ENCODE measurements at places on chromosomes 11 and 22.

DNA sequence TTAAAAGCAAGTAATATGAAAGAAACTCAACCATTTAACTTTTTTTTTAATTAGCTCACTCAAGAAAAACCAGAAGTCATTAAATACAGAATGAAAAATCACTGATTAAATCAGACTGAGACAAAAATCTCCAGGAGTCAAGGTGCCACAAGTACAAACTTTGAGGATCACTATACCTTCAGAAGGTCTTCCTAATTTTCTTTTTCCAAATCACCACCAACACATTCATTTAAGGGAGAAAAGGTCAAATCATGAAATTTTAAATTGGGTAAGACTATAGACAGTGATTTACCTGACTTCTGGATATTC, 32.3 kb downstream of the PITPNB start:
- DNase-seq = no peak

GRCh38 chr22:30555282-30556210, 9.0 kb upstream of the SEC14L6 start:
- no peak for DNase-seq

DNA sequence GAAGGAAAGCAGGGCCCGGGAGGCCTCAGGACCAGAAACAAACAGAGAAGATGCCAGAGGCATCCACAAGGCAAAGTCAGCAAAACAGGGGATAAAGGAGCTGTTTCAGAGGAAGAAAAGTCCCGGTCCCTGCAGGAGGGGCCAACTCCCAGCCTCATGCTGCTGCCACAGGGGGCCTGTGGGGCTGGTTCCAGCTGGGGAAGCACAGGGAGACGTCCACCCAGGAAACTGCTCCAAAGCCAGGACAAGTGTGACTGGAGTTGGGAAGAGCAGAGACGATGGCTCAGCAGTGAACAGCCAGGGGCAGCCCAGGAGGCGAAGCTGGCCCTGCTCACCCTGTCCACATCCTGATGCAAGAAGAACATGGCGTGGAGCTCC, 454.4 kb downstream of the BRD1 start:
- no peak for DNase-seq

- no peak for DNase-seq
Measured at GRCh38 chr11:118806400-118806799, 15.4 kb upstream of the DDX6 start.

DNA sequence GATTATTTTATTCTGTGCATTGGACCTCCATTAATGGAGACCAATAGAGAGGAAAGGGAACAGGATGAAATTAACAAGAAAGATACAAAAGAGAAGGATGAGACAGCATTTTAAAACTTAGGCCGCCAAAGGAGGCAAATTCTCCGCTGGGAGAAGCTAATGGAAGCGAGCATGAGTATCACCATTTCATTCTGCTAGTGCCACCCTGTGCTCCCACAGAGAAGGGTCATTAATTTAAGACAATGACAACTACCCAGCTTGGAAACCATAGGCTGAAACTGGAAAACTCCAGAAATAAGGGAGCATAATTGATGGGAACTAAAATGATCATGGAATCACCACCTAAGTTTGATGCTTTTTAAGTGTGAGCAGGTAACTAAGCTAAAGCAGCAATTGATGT, 69.2 kb downstream of the SLC36A4 start:
- no peak for DNase-seq

GRCh38 chr22:41263704-41264103, 22.3 kb downstream of the RANGAP1 start:
- no peak for DNase-seq

GRCh38 chr22:39467390-39467895, 10.6 kb downstream of the MGAT3 start:
- DNase-seq = no peak

DNA sequence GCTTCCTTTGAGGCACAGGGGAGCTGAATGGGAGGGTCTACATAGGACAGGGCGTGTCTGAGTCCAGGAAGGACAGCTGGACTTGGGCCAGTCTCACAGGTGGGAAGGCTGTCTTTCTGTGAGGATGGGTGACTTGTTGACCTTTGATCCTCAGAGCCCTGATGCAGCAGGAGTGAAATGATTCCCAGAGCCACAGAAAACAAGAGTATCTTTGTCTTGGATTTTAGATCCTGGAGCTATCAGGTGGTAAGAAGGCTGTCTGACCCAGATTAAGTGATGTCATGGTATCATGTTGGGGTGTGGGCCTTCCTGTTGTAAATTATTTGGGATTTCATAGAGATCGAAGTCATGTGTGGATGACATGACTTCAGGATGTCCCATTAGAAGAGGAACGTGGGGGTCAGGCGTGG, 15.0 kb downstream of the PTPRJ start:
- DNase-seq = no peak

DNA sequence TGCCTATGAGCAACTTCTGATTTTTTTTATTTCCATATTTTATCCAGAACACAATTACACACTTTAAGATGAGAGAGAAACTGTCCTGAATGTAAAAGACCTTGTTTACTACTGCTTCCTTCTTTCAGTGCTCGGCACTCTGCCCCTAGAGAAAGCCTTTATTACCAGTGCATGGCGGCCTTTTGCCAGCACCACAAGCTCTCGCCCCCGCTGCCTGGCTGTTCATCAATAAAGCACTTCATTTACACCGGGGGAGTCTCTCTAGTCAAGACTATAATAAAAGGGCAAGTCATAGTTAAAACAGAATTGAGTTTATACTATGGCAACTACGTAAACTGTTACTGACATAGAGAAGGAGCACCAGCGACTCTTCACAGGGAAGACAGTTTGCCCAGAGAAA, 259.5 kb downstream of the CADM1 start:
- no peak for DNase-seq

DNA sequence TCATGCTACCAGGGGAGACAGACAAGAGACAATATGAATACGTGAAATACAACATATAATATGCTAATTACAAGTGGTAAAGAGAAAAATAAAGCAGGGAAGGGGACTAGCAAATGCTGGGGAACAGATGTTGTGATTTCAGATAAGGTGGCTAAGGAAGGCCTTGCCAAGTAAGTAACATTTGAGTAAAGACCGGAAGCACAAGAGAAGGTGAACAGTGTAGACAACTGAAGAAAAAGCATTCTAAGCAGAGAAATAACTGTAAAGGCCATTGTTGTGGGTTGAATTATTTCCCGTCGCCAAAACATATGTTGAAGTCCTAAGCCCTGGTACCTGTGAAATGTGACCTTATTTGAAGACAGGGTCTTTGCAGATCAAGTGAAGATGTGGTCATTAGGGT, 63.7 kb upstream of the EED start:
- DNase-seq = peak; percentile 74

DNA sequence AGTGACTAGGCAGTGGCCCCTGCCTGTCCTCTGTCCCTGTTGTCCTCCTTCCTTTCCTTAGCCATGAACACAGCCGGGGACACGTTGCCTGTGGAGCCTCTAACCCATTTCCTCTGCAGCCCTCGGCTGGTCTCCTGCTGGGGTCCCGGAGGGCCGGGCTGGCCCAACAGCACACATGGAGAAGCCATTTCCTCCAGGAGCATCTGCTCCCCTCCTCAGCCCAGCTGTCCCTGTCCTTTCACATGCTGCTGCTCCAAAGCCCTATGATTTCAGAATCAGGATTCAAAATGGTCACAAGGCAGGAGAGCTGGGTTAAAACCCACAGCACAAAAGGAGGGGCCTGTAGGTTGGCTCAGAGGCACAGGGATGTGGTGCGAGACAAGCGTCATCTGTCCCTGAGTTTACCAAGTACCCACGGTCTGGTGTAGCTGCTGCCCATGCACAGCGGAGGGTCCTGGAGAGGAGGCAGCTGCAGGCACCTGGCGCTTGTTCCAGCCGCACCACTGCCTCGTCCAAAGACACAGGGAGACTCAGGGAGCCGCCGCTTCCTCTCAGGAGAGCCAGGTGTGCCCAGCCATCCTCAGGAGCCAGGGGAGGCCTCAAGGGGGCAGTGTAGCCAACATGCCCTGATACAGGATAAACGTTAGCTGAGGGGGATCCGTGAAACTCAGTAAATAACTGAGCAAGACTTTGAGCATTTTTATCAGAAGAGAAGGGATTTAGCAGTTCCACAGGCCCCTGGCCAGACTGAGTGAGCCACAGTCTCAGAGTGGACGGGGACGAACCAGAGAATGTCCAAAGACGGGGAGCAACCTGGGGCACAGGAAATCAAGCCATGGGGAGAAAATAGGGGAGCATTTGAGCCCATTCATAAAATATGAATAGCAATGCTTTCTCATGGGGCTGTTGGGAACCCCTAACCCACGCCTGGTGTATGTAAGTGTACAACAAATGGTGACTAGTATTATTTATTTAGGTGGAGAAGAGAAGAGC, 3.9 kb upstream of the VSIG10L2 start:
- peak; percentile 68 for DNase-seq

- no peak for DNase-seq
Measured at GRCh38 chr22:35596821-35597220, 20.3 kb downstream of the MB start.

- DNase-seq = no peak
Measured at GRCh38 chr11:14611939-14612338, 31.7 kb upstream of the PDE3B start.

DNA sequence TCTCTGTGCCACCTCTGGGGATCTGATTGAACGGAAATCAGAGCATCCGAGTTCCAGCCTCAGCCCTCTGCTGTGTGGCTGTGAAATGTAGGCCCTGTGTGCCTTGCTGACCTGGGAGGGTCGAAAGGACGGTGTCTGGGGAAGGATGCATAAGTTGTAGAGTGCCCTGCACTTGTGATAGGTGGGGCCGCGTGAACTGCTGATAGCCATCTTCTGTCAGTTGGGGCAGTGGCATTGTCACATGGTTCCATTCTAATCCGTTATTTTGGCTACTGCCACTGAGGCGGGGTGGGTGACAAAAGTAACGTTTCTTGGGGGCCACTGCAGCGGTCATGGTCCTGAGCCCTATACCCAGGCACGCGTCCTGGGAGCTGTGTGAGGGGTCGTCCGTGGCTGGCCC, 63.4 kb downstream of the LRP5 start:
- no peak for DNase-seq

- DNase-seq = no peak
Measured at GRCh38 chr22:26589367-26589844, 526 bp downstream of the TPST2 start.

GRCh38 chr11:48107188-48107704, 109.4 kb upstream of the OR4B1 start:
- no peak for DNase-seq

- DNase-seq = no peak
Measured at GRCh38 chr22:47592791-47593190, 830.3 kb downstream of the TBC1D22A start.

DNA sequence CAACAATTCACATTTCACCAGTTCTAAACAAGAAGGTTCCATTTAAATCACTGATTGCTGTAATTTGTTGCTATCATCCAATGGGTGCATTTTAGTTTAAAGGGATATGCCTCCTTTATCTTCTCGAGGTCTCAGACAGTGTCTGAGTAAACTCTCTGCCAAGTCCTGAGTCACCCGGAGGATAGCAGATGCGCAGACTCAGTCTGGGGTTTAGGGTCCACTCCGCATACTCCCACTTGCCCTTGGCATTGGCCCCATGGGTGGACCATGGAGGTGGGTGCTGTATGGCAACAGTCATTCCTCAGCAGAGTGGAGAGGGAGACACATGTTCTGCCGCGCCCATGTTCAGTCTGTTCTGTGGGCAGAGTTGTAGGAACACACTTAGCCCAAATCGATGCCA, 65.4 kb upstream of the CRTAM start:
- no peak for DNase-seq

GRCh38 chr22:38165922-38166593, 15.6 kb downstream of the PLA2G6 start:
- DNase-seq = no peak

DNA sequence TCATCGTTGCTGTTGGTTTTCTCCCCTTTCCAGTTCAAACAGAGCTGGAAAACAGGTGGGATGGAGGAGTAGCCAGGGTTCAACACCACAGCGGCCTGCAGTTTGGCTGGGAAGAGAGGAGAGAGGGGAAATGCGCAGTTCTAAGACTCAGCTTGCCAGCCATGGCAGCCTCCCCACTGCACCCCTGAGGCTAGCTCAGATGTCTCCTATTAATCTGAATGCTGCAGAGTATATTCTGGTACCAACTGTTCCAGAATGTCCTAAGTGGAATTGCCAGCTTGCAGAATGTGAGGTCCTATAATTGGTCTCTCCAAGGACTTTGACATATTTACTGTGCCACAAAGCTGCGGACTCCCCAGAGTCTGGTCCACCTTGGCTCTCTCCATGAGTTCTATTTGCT, 32.0 kb downstream of the NEFH start:
- no peak for DNase-seq

DNA sequence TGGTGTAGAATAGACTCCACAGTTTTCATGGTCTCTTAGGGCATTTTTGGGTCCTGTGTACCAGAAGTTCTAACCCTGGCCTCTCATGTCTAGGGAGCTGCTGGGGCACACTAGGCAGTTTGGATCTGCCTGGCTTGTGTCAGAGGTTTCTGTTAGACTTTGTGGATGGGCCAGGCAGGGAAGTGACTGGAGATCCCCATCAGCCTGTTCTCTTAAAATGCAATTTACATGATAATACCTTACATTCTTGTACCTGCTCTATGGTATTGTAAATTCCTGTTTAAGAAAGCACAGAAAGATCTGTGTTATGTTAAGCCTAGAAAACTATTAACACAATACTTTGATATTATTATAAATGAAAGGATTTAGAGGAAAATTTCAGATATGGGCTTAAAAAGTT, 104.0 kb downstream of the ARHGAP42 start:
- DNase-seq = no peak

DNA sequence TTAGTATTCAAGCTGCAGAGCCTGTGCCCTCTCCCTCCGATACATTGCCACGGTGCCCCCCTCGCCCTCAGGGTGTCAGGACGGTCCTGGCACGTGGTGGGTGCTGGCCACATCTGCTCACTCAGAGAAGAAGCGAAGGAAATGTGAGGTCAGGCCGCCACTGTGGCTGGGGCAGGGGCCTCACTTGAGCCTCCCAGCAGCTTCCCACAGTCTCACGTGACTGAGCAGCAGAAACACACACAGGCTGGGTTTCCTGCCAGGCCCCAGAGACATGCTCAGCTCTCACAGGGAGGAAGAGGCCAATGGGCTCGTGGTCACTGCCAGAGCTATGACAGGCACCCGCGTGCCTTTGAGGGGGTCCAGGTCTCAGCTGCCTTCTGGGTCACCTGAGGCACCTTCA, 37.9 kb upstream of the PRR5 start:
- no peak for DNase-seq
